Sciatic nerve (tissue), 2 donors: ENCODE measurements at places on chromosomes 7 and 10. TPM values are rescaled to one million over a fixed set of nuclear protein-coding genes. Genes with fewer than 3 reads are reported as not detected.

Gene ELN
- total RNA-seq: 62.8 TPM

Gene FANK1
- total RNA-seq: 2.1 TPM

Gene CDK14
- 79.4 TPM for total RNA-seq

Gene SVOPL
- total RNA-seq: not detected

Gene OR6B1
- not detected for total RNA-seq

Gene UCN3
- not detected for total RNA-seq

Gene GIMAP4
- total RNA-seq: 52.8 TPM
